Activated CD4-positive, alpha-beta T cell treated with anti-CD3 and anti-CD28 coated beads for 4 hours (primary cell): ENCODE measurements at places on chromosomes 3 and 15.
A peak's percentile ranks its signal among the peaks of the same experiment; 100 is the strongest.

GRCh38 chr3:184796551-184796950 lies 15.4 kb upstream of the VPS8 start:
- DNase-seq = no peak

- no peak for DNase-seq
Measured at GRCh38 chr3:194672876-194673275, 885 bp upstream of the LSG1 start.

GRCh38 chr3:147089286-147089685 lies 317.1 kb downstream of the ZIC4 start:
- DNase-seq = no peak

GRCh38 chr3:66778777-66779176 lies 219.3 kb upstream of the KBTBD8 start:
- DNase-seq = no peak

GRCh38 chr15:67076147-67076843 lies 10.9 kb downstream of the SMAD3 start:
- peak; percentile 42 for DNase-seq

GRCh38 chr3:45932112-45932511 lies 11.2 kb upstream of the CXCR6 start:
- DNase-seq = no peak

GRCh38 chr3:114706591-114707232 lies 412.9 kb downstream of the TIGIT start:
- no peak for DNase-seq

DNA sequence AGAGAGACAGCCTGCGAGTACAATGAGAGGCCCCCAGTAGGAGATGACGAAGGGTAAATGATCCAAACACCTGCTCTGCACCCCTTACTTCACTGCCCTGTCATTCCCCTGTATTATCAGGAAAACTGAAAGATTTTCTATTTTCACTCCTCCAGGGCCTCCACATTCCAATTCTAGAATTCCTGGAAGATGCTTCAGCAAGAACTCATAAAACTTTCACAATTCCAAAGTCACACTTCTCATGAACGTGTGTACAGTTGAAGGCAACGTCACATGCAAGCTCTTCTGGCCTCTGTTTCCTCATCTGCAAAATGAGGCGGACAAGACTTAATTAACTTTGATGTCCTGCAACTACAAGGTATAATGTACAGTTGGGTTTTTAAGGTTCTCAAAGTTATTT lies 62.8 kb upstream of the SPATA12 start:
- DNase-seq = no peak
